ENCODE measurements at places on chromosomes 7 and 10.
A peak's percentile ranks its signal among the peaks of the same experiment; 100 is the strongest.

DNA sequence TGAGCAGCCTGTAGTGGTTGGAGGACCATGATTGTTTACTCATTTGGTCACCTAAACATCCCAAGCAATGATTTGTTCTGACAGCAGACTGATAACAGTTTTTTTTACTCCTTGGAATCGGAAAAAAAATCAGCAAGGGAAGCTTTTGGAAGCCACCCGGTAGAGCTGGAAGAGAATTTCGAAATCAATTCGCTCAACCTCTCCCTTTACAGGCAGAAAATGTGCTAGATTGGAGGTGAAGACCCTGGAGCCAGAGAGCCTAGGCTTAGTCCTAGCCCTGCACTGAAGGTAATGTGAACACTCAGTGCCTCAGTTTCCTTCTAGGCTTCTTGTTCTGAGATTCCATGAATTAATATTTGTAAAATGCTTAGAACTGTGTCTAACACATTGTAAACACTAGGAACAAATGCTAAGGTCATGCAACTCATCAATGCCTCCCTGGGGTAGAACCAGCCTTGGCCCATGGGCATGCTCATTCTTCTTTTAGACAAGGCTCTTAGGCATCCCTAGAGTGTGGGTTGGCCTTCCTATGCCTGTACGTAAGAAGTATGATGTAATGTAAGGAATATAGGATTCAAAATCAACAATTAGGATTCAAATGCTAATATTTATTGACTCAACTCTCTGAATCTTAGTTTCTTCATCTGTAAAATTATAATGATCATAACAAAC, 52.7 kb downstream of the MET start:
- DNase-seq, result no peak

DNA sequence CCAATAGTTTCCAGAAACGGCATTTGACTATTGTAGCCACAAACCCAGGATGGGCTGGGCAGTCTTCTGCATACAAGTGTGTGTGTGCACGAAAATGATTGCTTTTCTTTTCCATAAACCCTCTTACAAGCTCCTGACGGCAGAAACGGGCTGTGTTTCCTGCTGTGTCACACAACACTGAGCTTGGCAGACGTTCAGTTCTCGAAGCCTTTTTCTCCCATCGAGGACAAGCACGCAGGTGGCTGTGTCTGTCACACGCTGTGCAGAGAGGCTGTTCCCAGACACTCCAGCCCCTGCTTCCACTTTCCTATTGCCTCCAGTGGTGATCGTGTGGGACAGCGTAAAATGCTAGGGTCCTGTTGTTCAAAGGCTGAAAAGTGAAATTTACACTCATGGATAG, 32.1 kb downstream of the RBAK start:
- no peak for DNase-seq

DNA sequence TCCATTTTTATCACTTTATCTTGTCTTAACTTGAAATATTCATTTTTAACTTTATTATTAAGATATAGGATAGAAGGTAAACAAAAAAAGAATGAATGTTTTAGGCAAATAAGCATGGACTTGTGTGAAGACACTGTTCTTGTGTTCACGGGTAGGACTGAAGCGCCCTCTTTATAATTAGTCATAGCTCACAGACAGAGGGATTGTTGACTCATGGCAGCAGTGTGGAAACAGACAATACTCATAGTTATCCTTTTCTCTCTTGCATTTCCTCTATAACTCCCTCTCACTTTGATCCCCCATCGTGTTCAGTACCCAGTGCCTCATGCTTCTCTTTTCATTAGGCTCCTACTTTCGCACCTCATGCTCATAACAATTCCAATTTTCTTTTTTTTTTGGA, 731.8 kb downstream of the PHTF2 start:
- no peak for DNase-seq

DNA sequence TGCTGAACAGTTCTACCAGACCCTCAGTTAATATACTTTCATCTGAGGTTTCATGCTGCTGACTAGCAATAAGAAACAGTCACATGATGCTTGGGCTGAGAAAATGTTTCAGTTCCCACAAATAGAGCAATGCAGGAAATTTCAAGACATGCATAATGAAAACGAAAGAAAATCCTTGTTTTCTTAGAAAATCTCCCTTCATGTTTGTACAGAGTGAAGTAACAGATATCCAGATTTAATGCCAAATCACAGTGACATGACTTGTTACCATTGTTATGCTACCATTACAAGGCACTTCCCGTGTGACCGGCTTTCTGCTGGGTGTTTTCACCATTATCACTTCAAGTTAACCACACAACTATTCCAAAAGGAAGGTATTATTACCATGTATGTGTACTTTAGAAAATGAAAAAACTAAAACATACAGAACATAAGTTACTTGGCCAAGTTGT, 121.7 kb downstream of the DOCK4 start:
- DNase-seq, result peak; percentile 70

DNA sequence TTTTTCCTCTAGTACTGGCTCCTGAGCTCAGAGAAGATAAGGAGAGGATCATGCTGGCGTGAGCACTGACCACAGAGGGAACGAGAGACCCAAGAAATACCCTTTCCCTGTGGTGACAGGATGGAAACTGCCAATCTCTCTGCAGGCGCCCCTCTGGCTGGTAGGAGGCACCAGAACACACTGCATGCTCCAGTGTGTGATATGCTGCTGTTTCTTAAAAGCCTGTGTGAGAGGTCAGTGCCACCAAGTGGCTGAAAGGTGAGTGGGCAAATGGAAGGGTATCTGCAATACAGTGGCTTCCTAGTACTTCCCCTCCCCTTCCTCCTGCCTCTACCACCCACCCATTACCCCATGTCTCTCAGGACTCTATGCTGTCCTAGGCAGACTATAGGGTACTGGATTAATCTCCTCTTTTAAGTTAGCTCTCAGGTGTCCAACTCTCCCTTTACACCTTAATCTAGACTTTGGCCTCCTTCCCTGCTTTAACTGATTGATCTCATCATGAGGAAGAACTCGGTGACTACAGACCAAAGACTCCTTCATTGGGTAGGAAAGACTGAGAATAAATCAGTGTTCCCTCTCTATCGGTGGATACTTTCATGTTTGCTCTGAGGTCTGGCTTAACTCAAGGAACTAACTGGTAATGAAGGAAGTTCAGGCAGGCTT, 283.6 kb downstream of the ADRA2A start:
- DNase-seq, result peak; percentile 20

DNA sequence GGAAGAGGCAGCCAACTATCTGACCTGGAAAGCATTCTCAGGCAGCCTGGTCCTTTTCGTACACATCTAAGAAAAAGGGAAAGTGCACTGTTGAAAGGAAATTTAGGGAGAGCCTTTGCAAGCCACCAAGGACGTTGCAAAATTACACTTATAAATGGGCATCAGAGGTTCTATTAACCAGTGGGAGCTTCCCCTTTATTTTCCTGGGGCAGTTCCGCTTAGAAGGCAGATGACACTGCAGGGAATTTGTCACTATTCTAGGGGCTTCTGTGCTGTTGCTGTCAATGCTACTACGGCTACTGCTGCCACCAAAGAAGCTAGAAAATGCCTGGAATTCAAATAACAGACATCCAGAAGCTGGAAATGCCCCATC, 79.6 kb upstream of the AUTS2 start:
- DNase-seq, result no peak

GRCh38 chr10:78381107-78381506, 347.4 kb downstream of the RPS24 start:
- no peak for DNase-seq

DNA sequence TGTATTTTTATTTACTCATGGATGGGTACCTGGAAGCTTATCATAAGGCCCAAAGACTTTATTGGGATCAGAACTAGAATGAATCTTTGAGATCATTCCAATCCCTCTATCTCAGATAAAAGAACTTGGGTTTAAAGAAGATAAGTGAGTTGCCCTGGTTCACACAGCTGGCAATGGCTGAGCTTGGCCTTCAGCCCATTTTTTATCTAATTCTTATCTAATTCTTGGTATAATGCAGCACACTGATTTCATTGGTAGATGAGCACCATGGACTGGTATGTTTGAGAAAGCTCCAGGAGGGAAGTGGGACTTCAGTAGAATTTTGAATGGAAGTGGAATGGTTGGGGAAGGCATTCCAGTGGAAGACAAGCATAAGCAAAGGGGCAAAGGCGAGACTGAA, 558.9 kb downstream of the REEP3 start:
- no peak for DNase-seq

DNA sequence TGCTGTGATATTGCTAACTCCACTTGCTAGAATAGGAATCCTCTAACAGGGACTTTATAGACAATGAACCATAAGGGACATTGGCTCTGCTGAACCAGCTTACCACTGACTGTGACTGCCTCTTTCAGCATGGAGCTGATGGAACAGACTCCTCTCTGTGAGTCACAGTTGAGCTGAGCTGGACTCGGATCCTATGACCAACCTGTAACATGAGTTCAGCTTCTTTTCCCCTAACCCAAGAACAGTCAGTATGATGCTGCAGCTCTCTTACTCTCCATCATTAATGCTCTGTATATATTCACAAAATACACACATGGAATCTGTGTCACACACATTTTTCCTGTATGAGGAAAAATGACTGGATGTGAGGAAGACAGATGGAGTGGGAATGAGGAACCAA, 177.9 kb upstream of the BET1 start:
- no peak for DNase-seq

- no peak for DNase-seq
These were observed 30.2 kb upstream of the GJD4 start for GRCh38 chr10:35574924-35575352.

DNA sequence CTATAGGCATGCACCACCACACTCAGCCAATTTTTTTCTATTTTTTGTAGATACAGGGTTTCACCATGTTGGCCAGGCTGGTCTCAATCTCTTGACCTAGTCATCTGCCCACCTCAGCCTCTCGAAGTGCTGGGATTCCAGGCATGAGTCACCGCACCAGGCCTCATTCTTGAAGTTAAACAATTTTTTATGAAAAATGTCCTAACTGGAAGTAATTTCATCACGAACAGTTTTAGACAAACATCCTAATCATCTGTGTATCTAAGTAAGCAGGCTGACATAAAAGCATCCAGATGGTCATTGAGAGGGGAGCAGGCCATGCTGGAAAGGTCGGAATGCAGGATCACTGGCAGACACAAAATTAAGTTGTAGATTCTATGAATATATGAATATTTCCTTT, 269.1 kb downstream of the ZMYND11 start:
- no peak for DNase-seq

DNA sequence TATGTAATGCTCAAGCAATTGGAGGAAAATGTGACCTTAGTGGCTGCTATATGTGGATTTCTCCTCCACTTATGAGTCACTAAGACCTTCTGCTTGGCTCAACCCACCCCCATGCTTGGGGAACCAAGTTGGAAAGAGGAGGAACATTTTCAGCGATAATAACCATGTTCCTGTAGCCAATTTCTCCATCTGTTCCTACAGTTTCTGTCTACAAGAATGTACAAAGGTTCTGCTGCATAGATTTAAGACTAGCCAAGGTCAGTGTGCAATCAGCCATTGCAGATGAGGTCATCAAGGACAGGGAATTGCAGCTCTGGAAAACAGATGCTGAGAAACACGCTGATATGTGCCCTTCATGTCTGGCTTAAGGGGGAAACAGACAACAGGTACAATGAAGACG, 5.6 kb upstream of the NRCAM start:
- no peak for DNase-seq

DNA sequence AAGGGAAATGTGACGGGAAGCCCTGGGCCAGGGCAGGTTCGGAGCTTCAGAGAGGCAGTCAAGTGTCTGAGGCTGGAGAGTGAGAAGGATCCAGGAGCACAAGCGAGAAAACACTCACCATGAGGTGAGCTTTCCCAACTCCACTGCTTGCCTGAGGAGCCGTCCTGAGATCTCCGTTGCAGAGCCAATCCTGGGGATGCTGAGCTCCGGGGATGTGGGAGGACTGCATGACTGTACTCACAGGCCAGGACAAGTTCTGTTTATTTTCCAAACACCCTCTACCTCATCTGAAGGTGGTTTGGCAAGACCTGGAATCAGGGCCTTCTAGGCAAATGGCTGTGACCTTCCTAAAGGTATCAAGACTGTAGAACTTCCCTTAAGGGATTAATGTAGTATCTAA, 38.7 kb downstream of the GLI3 start:
- DNase-seq, result no peak

DNA sequence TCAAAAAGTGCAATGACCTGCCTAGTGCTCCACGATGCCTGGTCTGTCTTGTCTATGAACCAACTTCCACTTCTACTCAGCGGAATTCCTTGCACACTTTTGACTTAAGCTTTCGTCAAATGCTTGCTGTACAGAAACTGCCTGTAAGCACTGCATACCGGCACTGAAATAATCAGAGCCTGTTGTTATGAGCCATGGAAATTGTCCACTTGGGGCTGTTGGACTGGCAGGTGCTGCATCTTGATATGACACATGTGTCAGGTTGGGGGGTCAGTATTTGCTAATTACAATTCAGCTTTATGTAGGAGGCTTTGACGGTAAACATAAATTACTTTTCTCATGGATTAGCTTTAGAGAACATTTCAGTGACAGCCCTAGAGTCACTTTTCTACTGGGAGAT, 32.0 kb upstream of the KLF6 start:
- DNase-seq, result no peak

DNA sequence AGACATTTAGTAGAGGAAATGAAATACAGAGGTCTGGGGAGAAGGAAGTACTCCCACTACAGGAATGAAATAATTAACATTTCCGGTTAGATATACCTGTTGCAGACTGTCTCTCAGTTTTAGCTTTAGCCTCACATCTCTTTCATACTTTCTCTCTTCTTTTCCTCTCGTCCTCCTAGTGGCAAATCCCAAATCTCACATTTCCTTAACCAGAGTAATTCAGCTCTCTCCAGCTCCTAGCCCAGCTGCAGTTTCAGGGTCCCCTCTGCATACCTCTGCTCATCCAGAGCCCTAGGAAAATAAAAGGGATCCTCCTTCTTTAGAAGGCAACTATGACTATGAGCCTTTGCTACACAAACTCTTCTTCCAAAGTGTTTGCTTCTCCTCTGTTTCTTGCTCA, 643.2 kb downstream of the PHTF2 start:
- DNase-seq, result no peak

DNA sequence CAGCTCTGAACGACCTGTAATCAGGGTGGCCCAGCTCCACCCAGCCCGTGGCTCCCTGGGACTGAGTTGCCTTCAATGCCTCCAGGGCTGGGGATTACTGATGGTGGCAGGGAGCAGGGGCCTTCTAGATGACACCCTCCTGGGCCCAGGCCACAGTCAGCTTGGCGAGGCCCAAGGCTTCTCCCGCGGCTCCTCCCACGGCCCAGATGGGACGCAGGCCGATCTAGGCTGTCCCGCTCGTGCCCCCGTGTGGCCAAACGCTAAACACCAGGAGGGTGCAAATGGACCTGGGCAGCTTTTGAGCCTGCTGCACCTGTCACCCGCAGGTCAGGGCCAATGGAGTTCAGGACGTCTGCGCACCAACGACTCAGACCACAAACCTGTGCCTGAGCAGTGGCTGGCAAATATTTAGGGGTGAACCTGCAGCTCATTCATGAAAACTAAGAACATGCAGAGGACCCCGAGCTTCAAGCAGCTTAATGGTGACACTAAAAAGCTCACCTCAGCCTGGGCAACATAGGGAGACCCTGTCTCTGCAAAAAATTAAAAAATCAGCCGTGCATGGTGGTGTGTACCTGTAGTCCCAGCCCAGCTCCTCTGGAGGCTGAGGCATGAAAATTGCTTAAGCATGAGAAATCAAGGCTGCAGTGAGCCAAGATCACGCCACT, 43.2 kb downstream of the ASB13 start:
- peak; percentile 61 for DNase-seq

All from MV-4-11 (cell line).